ENCODE measurements at places on chromosomes 13 and 19. TPM values are rescaled to one million over a fixed set of nuclear protein-coding genes. Genes with fewer than 3 reads are reported as not detected.

Gene KCNK6
- 3.6 TPM for polyA plus RNA-seq

Gene ZNF546
- 6.6 TPM for polyA plus RNA-seq

Gene GFY
- not detected for polyA plus RNA-seq

Gene RNF113B
- polyA plus RNA-seq = not detected

Gene MRPL57
- polyA plus RNA-seq = 53.6 TPM

Gene KRTDAP
- polyA plus RNA-seq = not detected

Gene ONECUT3
- not detected for polyA plus RNA-seq

DNA sequence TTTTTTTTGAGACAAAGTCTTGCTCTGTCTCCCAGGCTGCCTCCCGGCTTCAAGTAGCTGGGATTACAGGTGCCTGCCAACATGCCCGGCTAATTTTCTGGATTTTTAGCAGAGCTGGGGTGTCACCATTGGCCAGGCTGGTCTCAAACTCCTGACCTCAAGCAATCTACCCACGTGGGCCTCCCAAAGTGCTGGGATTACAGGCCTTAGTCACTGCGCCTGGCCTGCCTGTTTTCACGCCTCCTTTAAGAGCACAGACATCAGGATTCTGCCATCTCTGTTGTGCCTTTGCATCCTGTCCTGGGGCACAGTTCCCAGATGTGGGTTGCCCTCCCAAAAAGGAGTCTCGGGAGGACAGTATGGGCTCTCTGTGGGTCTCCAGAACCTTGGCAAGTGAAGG, 2.5 kb upstream of the PRAM1 start:
- no peak for DNase-seq

- DNase-seq = no peak
Measured at GRCh38 chr13:114226088-114226487, 8.6 kb upstream of the CDC16 start.

DNA sequence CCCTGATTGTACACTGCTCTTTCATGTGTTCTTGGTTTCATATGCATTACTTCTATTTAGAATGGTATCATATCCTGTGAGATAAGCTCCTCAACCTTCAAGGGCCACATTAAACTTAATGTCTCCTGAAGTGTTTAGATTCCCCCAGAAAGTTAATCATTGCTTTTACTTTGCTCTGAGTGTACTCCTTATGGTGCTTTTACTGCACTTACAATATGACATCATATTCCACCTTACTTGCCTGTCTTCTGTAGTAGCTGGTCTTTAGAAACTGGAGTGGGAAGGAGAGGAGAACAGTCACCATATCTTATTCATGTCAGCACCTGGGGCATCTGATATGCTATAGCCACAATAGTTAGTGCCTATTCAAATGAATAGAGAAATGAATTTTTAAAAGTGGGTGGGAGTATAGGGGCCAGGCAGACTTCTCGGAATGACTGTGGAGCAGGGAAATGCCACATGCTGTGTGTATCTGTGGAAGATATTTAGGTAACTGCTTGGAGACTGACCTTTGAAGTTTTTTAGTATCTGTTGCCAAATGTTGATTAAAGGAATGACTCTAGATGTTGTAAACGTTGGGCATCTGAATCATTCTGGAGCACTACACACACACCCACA, 40.2 kb downstream of the SLAIN1 start:
- DNase-seq = no peak

DNA sequence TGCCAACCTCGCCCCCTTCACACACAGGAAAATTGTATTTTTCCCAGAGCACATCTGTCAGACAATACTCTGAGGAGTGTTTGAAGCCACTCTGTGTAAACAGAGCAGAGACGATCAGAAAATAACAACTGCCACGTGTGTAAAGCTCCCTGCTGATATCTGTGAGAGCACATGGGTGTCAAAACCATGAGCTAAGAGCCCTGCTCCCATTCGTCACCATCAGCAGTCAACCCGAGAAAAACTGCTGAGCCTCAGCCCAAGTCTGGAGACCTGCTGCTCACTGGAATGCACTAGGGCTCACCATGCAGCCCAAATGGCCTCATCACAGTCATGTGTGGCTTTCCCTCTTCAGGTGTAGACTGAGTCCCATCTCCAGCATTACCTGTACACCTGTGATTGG, 304.1 kb downstream of the FGF14 start:
- no peak for DNase-seq

DNA sequence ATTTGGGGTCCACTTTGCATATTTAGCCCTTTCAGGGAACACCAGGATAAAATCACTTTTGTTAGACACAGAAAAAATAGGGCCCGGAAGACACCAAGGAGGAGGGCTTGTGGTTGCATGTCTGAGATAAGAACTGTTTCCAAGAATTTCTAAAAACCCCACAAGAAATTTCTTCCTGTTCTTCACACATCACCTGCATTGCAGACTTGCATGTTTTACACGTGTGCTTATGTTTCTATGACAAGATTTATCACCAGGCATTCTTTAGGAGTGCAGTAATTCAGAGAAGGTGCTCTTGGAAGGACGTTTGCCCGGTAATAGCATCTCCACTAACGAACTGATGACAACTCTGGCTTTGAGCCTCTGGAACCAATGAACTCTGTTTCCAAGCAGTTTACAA, 7.1 kb upstream of the ACTL9 start:
- no peak for DNase-seq

GRCh38 chr13:45119991-45120864, at the start of gene GTF2F2:
Gene GTF2F2, plus strand, starts transcription at chr13:45120510. Its CDS starts 146 bp downstream, at chr13:45120656.
- peak; percentile 81 for DNase-seq

- no peak for DNase-seq
Measured at GRCh38 chr13:90652036-90652435, 695.5 kb upstream of the MIR17HG start.

DNA sequence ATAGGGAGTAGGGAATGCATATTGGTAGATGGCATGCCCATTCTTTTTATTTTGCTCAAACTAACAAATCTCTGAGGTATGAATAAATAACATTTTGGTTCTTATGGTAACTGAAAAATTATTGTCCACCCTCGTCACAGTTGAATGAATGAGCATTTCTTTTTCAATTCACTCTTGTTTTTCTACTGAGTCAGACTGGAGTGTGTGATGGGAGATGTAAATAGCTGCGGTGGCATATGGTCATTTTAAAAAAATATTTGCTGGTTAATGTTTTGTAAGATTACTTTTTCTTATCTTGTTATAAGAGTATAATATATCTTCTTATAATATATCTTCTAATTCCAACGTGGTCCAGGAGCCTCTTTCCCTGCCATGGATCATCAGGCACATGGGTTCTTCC, 586.5 kb downstream of the SLITRK5 start:
- DNase-seq = no peak

DNA sequence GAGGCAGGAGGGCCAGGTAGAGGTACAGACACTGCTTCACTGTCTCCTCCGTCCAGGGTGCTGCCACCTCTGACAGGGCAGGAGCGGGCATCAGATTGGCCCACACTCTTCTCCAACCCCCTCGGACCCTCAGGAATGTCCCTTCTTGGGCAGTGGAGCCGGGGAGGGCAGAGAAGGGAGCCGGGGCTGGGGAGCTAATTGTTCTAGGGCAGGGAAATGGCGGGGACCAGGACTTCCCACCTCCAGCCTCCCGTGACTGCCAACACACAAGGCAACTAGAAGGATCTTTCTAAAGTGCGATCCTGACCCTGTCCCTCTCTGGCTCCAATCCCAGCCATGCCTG, 10.1 kb upstream of the RSPH6A start:
- no peak for DNase-seq

DNA sequence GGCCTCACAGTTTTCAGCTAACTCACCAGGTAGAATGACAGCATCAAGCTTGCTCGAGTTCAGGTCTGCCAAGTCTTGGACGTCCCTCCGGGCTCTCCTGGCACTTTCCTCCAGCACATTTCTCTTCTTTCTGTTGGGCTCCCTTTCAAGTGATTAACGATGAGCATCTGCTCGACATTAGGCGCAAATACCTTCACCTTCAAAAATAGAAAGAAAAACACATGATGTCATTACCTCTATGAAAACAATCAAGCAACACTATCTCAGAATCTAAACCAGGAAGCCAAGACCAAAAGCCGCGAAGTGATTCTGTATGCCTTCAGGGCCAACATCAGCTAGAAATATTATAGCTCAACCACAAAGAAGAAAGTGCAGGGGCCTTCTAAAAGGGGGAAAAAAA, 15.4 kb upstream of the CLN5 start:
- DNase-seq = no peak

DNA sequence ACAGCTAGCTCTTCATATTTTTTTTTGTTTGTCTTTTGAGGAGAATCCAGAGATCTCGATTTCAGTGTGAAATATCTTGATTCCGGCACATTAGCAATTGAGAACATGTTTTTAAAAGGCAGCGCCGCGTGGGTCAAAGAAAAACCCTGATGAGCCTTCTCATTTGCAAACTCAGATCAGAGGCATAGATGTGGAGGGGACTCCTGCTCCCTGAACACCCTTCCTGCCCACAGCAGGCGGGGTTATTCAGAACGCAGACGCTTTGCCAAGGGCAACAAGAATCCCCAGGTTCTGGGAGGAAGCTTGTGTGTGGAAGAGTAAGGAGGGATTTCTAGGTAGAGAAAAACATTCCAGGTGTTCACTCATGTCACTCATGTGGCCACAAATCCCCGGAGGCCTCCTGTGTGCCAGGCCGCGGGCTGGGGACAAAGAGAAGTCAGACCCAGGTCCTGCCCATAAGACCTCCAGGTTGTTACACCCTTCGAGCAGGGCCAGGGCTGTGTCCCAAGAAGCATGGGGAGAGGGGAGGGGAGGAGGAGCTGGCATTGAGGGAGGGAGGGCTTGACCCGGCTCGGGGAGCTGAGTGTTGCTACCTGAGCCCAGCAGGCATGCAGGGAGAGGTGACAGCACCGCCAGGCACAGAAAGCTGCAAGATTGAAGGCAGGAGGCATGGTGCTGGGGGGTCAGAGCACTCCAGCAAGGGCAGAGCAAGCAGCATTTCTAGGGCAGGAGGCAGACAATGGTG, 15.9 kb upstream of the IGLON5 start:
- DNase-seq = no peak

DNA sequence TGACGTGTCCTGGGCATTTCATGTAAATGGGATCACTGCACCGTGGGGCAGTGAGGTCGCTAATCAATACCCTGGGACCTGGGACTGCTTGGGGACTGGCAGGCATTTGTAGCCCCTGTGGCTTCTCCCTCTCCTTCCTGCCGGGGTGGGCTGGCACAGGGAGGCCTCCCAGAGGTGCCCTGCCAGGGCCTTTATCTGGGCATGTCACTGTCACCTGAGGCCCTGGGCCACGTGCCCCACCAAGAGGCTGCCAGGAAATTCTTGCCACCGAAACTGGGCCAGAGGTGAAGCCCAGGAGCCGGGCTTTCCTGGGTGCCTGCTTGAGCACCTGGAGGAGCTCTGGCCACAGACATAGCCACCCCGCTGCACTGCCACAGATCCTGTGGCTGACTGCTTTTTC, 1.8 kb upstream of the NMRK2 start:
- no peak for DNase-seq

DNA sequence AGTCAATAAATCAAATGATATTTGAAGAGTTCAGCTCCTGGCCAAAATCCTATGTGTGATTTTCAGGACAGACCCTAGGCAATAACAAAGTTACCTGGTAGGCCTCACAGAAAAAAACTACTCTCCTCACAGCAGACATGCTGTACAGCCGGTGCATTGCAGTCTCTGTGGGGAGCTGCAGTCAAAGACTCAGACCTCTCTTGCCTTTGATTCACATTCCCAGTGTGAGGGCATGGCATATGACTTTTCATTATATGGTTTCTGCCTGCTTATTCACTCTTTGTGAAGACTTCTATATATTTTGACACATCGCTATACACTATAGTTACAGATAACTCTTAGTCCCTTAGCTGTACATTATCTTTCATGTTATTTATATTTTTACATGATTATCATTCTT, 2684.3 kb upstream of the PCDH20 start:
- no peak for DNase-seq

DNA sequence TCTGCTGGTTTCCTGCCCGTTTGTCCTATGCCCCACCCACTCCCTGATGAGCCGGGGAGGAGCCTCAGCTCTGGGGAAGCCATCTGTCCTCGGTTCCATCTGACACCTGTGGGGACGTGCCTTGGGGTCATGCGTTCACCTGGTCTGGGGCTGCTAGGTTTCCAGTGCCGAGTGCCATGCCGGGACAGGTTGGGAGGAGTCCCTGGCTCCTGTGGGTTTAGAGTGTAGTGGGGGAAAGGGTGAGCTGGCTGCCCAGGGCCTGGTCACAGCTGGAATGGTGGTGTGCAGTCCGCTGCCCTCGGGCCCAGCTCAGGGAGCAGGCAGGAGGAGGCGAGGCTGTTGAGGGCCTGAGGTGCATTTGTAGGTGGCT, 2.5 kb downstream of the KDM4B start:
- no peak for DNase-seq

GRCh38 chr19:49800771-49801170, 12.3 kb downstream of the FUZ start:
- DNase-seq = no peak

DNA sequence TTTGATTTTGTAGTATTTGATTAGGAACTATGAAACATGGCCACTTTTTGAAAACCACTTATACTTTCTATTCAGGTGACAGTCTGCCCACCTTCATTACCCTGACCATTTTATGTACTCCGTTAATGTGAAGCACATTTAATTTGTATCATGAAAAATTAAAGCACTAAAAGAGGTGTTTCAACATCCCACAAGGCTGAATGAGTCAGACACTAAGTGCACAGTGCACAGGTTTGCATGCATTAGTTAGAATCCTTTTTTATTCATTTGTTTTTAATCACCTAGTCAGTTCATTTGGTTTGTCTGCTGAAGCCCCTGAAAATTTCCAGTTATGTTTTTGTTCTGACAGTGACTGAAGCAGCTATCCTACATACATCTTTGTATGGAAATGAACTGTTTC, 271.0 kb downstream of the SLITRK5 start:
- DNase-seq = no peak

- no peak for DNase-seq
Measured at GRCh38 chr19:55459551-55459949, 1.9 kb downstream of the ISOC2 start.

GRCh38 chr13:69921156-69921555, 186.5 kb upstream of the ATXN8OS start:
- DNase-seq = no peak

DNA sequence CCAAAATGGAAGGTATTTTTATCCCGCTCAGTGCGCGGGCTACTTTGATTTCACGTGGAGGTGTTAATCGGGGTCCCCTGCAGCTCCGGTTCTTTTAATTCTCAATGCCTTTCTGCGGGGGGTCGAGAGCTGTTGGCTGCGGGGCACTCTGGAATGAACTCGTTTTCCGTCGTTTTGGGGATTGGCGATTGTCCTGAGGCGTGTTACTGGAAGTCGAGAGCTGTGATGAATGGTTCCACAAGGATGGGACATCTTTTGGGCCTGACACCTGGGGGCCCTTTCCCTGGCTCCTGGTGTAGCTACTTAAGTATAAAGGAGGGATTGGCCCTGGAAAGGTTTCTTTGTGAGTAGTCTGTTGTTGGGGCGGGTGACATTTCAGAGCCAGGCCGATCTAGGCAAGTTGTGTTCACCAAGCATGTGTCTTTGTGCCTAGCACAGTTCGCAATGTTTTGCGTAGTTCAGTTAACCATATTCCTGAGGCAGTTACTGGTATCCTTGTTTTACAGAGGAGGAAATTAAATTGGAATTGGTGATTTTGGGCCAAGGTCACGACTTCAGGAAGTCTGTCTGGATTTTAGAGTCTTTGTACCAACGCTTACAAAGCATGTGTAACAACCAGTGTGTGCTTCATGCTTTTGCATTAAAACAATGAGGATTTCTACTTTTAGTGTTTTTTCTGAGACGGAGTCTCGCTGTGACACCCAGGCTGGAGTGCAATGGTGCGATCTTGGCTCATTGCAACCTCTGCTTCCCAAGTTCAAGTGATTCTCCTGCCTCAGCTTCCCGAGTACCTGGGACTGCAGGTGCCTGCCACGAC, 846 bp downstream of the RPL13A start:
- DNase-seq = no peak
